ENCODE measurements at places on chromosomes 11 and 22. TPM values are rescaled to one million over a fixed set of nuclear protein-coding genes. Genes with fewer than 3 reads are reported as not detected.

DNA sequence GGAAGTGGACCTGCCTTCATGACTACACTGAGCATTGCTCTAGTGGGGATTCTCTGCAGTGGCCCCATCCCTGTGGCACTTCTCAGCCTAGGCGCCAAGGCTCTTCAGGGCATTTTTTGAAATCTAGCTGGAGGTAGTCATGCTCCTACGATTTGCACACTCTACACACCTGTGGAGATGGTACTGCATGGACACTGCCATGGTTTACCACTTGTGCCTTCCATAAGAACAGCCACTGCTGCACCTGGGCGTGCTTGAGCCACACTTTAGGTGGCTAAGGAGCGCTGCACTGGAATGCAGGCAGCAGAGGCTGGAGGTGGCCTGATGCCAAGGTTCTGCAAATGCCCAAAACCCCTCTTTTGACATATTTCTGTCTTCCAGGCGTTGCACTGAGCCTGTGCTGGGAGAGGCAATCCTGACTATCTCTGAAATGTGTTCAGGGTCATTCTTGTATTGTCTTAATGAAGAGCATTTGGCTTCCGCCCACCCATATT lies 24.3 kb downstream of the IZUMO1R start:
- DNase-seq = no peak

GRCh38 chr22:45169591-45170466 lies 6.1 kb downstream of the NUP50 start:
- peak; percentile 43 for DNase-seq

- no peak for DNase-seq
These were observed 89.6 kb downstream of the ISX start for GRCh38 chr22:35155403-35156025.

- DNase-seq = no peak
These were observed 89.9 kb downstream of the MTNR1B start for GRCh38 chr11:93059117-93059957.

DNA sequence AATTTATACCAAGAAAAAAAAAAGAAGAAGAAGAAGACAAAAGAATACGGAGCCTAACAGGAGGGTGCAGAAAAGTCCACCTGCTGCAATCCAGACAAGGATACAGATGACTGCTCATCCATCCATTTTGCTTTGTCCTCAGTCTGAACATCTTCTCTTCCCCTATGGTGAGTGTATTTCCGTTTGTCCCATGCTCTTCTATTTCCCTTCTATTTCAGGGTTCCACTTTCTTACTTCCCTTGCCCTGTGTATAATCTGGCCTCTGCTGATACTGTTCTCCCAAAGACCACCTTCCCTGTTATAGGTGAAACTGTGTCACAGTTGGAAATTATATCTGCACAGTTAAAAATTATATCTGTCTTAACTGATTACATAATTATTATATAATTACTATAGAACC lies 48.7 kb upstream of the USP47 start:
- no peak for DNase-seq

Gene INSC
- total RNA-seq = 0.23 TPM

All from activated CD4-positive, alpha-beta T cell treated with anti-CD3 and anti-CD28 coated beads, Interleukin-2, amount 10 ng/mL, durations not matched to agents 7 days and 5 days (primary cell).